ENCODE measurements at places on chromosomes 1 and 21.

GRCh38 chr1:246875041-246876026 is 56.4 kb downstream of the AHCTF1 start:
- DNase-seq, result peak; percentile 66

DNA sequence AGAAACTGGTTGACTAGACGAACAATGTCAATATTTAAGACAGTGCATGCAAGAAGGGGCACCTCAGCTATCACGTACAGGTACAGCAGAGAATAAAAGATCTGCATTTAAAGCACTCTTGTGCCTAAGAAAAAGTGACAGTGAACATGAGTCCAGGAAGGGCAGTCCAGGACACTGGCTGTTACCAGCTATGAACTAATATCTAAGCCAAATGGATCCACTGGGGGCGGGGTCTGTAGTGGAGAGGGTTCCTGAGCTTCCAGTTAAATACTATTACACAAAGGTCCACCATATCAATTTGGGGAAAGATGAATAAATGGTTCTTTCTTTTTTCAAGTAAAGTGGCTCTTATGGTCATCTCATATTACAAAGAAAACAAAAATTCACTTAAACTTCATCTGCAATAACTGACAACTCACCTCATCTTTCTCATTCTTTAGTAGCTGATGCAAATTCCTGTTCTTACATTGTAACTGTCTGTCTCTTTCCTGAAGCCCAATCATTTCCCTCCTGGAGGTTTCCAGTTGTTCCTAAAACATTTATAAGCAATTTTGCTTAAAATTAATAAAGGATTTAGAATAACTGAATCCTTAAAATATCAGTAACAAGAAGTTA is 24.5 kb downstream of the SSX2IP start:
- DNase-seq, result peak; percentile 71

DNA sequence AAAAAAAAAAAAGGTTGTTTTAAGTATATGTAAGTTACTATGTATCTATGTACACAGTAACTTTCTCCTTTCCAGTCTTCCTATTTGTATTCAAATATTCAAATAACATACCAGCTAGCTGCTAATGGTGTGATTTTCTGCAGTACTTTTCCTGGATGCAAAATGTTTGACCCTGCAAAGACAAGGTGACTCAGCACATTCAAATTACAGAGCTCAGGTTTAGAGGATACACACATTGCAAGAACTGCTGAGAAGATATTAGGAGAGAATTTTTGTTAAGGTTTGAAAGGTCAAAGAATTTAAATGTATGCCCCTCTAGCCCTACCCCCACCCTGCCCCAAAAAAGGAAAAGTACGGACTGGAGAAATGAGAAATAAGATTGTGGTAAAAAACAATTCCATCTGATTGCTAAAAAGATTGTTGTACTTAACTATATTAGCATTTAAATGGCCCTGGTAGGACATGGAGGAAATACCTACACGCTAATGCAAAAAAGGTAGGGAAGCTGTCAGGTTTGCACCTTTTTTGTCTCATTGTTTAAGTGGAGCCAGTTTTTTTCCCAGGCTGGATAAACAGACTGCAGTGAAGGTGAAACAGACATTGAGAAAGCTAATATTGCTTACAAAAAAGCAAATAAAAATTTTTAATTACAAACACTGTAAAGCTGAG is 45.6 kb downstream of the ZNF281 start:
- peak; percentile 48 for DNase-seq

- no peak for DNase-seq
These were observed 57.0 kb downstream of the PTP4A2 start for GRCh38 chr1:31880957-31881687.

- DNase-seq, result no peak
These were observed 15.1 kb downstream of the SOX13 start for GRCh38 chr1:204087893-204088528.

- no peak for DNase-seq
These were observed 4.0 kb downstream of the KDM1A start for GRCh38 chr1:23023174-23023845.

DNA sequence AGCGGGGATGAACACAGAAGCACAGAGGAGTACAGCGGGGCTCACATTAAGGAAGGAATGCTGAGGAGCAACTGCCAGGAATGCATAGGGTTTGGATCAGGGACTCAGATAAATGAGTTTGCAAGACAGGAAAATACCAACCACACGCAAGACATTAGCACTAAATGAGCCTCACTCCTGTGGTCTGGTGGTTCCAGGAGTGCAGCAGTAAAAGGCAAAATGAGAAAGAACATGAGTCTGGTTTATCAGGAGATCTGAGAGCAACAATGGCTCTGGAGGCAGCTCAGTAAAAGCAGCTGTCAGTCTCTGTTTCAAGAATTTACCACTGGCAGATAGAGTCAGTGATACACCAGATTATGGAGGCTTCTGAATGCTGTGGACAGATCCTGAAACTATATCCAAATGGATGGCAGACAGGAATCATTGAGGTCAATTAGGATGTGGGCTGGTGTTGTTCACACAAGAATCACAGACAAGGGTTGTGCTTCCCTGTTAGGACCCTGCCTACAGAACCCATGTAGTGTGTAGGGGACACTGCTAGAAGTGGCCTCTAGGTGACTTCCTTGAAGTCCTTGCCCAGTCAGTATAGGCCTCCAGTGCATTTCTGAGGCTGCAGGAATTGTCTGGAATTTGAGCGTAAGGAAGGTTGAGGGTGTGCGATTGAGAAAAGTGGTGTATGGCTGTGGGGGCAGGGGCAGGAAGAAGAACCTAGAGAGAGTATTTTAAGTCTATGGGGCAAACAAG is 50.3 kb downstream of the CASQ2 start:
- DNase-seq, result no peak

- no peak for DNase-seq
These were observed 45.6 kb upstream of the FASLG start for GRCh38 chr1:172613294-172613693.

DNA sequence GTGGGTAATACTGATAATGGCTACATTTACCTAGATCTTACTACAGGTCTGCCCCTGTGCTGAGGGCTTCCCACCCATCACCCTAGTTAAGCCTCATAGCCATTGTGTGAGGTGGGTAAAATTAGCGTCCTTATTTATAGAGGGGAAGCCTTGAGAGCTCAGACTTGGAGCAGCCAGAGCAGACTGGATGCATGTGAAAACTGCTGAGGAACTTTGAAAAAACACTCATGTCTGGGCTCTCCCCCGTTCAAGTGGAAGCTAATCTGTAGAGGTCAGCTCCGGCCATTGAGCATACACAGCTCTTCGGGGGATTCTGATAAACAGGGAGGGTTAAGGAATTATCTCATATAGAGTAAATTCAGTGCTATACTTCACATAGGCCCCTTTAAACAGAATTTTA is 389.7 kb downstream of the RPS6KC1 start:
- no peak for DNase-seq

DNA sequence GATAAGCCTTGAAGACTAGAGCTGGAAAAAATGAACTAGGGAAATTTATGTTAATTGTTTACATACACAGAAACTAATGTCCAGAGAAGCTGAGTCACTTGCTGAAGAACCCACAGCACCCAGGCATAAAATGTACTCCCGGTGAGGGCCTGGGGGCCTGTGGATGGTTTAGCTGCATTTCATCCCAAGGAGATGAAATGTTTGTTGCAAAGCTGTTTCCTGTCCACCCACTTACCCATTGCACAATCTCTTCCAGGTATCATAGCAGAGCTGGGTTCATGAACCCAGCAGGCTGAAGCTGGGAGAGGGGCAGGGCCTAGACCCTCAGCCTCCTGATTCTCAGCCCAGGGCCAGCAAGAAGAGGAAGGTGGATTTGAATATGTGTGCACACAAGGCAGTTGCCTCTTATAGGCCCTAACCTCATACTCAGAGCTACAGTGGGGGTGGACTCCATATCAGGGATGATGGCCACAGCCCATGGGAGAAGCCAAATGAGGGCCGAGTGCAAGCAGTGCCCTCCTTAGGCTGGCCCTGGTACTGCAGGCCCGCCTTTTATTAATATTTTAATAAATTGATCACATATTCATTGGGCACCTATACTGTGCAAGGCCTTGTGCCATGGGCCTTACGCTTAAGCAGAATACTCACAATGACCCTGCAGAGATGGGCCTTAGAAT is 110.8 kb downstream of the LACTBL1 start:
- peak; percentile 62 for DNase-seq

GRCh38 chr1:78490861-78491450 is at the start of gene PTGFR:
Gene PTGFR (plus strand): TSS chr1:78490974. CDS start chr1:78492744, 1,770 bp downstream.
- peak; percentile 38 for DNase-seq

- DNase-seq, result no peak
These were observed 35.4 kb upstream of the MYBPHL start for GRCh38 chr1:109341944-109342930.

DNA sequence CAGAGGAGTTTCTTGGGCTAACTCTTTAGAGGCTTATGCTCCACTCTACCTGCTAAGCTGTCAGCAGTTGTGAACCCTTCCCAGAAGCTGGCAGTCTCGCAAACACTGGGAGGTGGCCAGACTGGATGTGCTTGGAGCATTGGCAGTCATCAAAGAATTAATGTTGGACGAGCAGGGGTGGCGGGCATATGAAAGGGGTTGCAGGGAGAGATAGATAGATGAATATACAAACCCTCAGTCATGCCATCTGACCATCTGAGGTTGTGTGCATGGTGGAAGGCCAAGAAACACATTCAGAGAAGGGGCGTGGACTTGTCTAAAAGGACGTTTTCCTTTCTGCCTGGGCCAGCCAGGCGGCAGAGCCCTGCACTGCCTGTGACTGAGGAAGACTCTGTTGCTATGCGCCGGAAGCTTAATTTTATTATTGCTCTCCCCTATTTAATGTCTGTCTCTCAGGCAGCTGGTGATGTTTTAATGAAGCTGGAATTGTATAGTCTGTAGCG is 164.4 kb downstream of the PBX1 start:
- no peak for DNase-seq

- DNase-seq, result no peak
These were observed 8.5 kb upstream of the ZC3H12A start for GRCh38 chr1:37465593-37466517.

DNA sequence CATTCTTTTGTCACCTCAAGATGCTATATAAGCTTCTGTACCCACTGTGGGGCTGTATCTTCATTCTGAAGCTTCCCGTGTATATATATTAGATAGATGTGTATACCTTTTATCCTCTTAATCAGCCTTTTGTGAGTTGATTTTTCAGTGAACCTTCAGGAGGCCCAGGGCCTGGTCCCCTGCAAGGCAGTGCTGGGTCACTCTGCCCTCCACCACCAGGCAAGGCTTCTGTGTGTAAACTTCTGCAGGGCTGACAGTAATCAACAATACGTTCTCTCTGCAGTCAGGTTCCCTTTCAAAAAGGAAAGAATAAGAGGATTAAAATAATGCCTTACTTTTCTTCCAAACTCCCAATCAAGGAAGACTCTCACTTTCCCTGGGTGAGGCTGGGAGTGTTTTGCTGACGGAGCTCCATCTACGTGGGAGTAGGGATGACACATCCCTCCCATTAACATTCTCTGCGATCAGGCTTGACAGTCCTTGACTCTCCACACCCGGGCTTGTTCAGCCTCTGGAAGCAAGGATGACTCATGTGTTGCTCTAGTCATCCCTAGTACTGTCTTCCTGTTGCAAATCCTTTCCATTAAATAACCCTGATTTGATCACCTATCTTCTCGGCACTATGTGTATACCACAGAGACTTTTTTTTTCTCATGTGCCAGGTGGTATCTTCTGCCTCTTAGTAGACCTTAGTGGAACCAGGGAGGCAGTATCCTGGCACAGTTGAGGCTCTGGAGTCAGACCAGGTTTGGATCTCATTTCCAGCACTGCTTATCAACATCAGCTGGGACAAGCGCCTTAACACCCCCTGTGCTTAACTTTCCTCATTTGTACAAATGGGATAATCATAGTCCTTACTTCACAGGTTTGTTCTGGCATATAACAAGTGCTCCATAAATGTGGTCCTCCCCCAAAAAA is 70.3 kb upstream of the KCNK1 start:
- peak; percentile 79 for DNase-seq

GRCh38 chr1:43054961-43055360 is 96.3 kb upstream of the SLC2A1 start:
- DNase-seq, result peak; percentile 70

- DNase-seq, result no peak
These were observed 163.4 kb downstream of the CYYR1 start for GRCh38 chr21:26409735-26410134.

- DNase-seq, result no peak
These were observed 664.5 kb upstream of the NR5A2 start for GRCh38 chr1:199362996-199363395.

DNA sequence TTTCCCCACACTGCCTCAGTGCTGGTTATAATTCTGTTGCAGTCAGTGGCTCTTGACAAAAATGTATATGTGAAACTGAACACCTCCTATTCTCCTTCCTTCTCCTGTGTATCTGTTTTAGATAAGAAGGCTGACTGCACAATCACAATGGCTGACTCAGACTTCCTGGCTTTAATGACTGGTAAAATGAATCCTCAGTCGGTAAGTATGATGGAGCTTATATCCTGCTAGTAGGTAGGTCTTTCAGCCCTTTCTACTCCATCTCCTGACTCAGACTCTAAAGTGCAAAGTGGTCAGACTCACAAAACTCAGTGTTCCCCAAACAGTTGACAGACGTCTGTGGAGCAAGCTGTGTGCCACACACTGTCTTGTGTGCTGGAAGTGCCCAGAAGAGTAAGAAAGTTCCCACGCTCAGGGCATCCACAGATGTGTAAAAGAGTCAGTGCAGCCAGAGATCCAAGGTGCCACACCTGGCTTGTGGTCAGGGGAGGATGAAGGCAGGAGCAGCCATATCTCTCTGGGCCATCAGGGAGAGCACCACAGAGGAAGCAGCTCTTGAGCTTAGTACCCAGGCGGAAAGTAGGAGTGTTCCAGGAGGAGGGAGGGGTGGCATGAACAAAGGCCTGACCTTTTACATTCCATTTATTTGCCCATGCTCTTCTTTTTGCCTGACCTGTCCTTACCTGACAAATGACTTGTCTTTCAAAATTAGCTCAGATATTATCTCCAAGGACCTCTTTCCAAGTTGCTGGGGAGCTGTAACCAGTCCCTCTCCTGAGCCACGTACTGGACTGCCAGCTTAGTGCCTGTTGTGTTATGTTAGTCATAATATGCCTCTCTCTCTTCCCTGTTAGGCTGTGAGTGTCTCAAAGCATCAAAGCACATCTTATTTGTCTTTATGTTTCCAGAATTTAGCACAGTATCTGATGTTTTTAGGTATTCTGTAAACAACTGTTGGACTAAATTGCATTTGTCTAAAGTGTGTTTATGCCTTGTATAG is 14.0 kb upstream of the PODN start:
- no peak for DNase-seq

DNA sequence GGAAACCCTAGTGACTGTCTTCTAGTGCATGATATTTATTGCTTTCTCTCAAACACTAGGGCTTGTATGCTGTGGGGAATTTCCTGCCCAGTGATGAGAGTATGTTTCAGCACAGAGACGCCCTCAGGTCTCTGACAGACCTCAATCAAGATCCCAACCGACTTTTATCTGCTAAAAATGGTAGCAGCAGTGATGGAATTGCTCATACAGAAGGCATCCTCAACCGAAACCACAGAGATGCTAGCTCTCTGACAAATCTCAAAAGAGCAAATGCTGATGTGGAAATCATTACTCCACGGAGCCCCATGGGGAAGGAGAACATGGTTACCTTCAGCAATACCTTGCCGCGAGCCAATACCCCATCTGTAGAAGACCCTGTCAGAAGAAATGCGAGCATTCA is 41.3 kb downstream of the PLPPR4 start:
- DNase-seq, result peak; percentile 7

- peak; percentile 68 for DNase-seq
These were observed 47.1 kb downstream of the COL6A1 start for GRCh38 chr21:46028573-46029091.

- no peak for DNase-seq
These were observed 6.7 kb downstream of the GRHL3 start for GRCh38 chr1:24325587-24326449.

GRCh38 chr1:184907500-184907899 is 66.8 kb downstream of the NIBAN1 start:
- no peak for DNase-seq

GRCh38 chr1:30106125-30106524 is 617.3 kb downstream of the MATN1 start:
- peak; percentile 38 for DNase-seq

All from fibroblast of skin of scalp (primary cell).